ENCODE measurements at places on chromosomes 7 and 10. TPM values are rescaled to one million over a fixed set of nuclear protein-coding genes. Genes with fewer than 3 reads are reported as not detected.

DRGX gene
- not detected for total RNA-seq

AKR1C3 gene
- total RNA-seq, result 41.5 TPM

PROSER2 gene
- not detected for total RNA-seq

DGKI gene
- 3.5 TPM for total RNA-seq

UFSP1 gene
- total RNA-seq, result 7.9 TPM

TRPV5 gene
- not detected for total RNA-seq

NRG3 gene
- not detected for total RNA-seq

GTPBP10 gene
- 9.7 TPM for total RNA-seq

POLR2J3 gene
- total RNA-seq, result 75.0 TPM

OR2A1 gene
- total RNA-seq, result 0.12 TPM

SKIDA1 gene
- total RNA-seq, result 2.8 TPM

SPDYE1 gene
- total RNA-seq, result not detected

PPP1R3C gene
- total RNA-seq, result 139 TPM

NRAP gene
- not detected for total RNA-seq

NPFFR1 gene
- not detected for total RNA-seq

TMEM229A gene
- total RNA-seq, result not detected

CNPY1 gene
- total RNA-seq, result not detected

CFTR gene
- total RNA-seq, result under 0.01 TPM

TNPO3 gene
- total RNA-seq, result 86.5 TPM

CYP2C19 gene
- total RNA-seq, result not detected

BICC1 gene
- 189 TPM for total RNA-seq
